ENCODE measurements at places on chromosomes 1 and 21.

- no peak for DNase-seq
Observed at GRCh38 chr1:232293361-232293760, 336.6 kb downstream of the SIPA1L2 start.

DNA sequence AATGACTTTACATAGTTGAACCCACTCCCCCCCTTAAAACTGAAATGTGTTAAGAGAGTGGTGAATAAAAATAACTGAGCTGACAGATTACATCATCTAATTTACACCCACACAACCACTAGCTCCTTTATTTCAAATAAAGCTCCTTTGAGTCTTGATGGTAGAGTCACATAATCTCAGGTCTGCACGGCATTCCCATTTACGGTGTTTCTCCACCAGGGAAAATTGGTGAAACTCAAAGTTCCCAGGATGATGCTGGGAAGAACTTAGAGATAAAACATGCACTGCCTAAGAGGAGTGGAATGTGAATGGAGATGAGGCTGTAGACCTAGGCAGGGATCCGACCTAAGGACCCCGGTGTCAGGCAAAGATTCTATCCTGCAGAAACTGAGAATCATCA is 727.8 kb upstream of the ADAMTS5 start:
- DNase-seq, result no peak

DNA sequence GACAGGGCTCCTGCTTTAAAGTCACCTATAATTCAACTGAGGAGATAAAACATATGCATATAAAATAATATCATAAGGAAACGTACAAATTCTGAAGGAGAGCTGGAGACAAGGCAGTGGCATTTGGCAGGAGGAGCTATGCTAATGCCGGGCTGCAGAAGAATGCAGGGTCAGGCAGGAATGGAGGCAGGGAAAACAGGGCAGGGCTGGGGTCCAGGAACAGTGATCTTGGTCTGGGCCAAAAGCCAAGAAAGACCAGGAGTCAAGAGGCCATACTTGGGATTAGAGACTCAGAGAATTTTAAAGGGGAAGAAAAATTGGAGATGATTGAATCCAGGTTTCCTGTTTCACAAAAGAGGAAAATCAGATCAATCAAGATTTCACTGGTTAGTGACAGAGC is 20.0 kb upstream of the BRDT start:
- no peak for DNase-seq

GRCh38 chr1:66359269-66359668 is 174.7 kb upstream of the SGIP1 start:
- DNase-seq, result no peak

DNA sequence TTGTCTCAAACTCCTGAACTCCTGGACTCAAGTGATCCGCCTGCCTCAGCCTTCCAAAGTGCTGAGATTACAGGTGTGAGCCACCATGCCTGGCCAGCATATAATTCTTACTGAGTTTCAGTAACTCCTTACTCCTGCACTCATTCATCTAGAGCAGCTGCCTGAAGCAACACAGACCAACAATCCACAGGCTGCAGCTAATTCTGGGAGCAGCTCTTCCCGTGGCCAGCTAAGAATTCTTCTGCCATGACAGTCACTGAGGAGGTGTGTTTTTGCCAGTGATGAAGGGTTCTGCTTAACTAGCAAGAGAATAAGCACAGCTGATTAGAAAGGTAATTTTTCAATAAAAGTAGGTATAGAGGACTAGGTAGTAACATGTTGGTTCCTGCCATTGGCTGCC is 5.4 kb downstream of the VTCN1 start:
- no peak for DNase-seq

DNA sequence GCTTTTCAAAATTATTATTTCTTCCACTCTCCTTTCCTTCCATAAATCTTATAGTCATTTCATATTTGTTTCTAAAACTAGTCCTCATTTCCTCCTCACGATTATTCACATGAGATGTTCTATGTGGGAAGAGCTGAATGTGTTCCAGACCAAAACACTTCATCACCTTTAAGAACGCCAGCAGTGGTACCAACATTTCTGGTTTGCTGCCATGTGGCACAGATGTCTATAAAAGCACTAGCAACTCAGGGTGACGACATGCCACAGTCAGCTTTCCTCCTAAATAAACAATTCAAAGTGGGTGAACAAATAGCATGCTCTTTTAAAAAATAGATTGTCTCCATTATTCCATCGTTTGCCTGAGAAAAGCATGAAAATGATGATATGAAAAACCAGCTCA is 1217.8 kb upstream of the ADGRL2 start:
- DNase-seq, result no peak

- no peak for DNase-seq
Observed at GRCh38 chr21:44712203-44713028, 1.0 kb upstream of the TSPEAR start.

GRCh38 chr21:37866027-37866426 is 50.2 kb downstream of the KCNJ6 start:
- no peak for DNase-seq

- no peak for DNase-seq
Observed at GRCh38 chr1:17909634-17910033, 154.5 kb downstream of the ACTL8 start.

- no peak for DNase-seq
Observed at GRCh38 chr1:31788825-31789256, 24.7 kb upstream of the ADGRB2 start.

GRCh38 chr1:155961937-155962336 is 16.4 kb downstream of the ARHGEF2 start:
- DNase-seq, result no peak
